ENCODE measurements at places on chromosomes 12 and 14. TPM values are rescaled to one million over a fixed set of nuclear protein-coding genes. Genes with fewer than 3 reads are reported as not detected.

The SLC6A15 gene
- not detected for total RNA-seq

The CMA1 gene
- total RNA-seq, result not detected

The NDUFA12 gene
- total RNA-seq, result 378 TPM

The C12orf50 gene
- total RNA-seq, result not detected

The ZNF385A gene
- total RNA-seq, result 6.7 TPM

The TMCC3 gene
- 4.7 TPM for total RNA-seq

DNA sequence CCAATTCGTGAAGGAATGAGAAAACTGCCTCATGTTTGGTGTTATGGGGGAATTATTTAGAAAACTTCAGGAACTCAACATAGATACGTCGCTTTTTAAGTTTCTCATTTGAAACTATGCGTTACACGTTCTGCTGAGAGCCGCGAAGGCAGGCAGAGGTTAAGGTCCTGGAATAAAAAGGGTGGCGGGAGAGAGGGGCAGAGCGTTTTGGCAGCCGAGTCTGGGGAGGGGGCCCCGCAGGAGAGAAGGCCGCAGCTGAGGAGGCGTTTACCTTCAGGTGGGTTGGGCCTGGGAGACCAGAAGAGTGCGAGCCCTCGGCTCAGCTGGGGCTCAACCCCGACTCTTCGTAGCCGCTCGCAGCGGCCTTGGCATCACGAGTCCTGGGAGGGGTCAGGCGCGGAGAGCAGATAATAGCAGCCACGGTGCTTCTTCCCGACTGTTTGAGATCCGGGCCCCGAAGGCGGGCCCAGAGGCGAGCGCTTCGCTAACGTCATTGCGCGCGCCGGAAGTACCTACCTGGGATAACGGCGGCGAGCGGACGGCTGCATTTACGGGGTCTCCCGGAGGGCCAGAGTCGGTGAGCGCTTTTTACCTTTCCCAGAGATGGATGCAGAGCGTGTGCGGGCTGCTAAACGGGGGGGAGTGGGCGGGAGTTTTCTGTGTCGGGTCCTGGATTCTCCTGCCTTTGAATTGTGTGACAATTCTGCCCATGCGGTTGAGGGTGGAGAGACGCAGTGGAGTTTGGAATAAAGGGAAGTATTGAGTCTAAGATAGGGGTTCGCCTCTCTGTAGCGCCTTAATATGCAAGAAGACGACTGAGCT, at the start of the genes PPHLN1 and ZCRB1:
Gene PPHLN1 (plus strand): TSS at position 515 of the 822 bp plus-strand sequence. CDS start 9,736 bp downstream, outside the sequence.
Gene ZCRB1 (minus strand): TSS at position 442 of the 822 bp plus-strand sequence. CDS start 1,992 bp downstream, outside the sequence.
- H3K36me3 ChIP-seq, result no peaks in the 10 kb centered on the region
- peak within 1 kb of the TSS; percentile 74 for H3K4me3 ChIP-seq
- DNase-seq, result peak; percentile 85
- peak within 1 kb of the TSS; percentile 89 for H3K27ac ChIP-seq

- DNase-seq, result peak; percentile 92
- H3K27ac ChIP-seq, result peak within 1 kb of the TSS; percentile 84
- H3K27me3 ChIP-seq, result no peaks in the 10 kb centered on the region
- H3K36me3 ChIP-seq, result no peaks in the 10 kb centered on the region
These were observed at the start of gene C1S for GRCh38 chr12:7060353-7060954. Gene C1S (plus strand): TSS chr12:7060718. CDS start chr12:7061913, 1,195 bp downstream.

GRCh38 chr14:28515571-28515970, 251.0 kb upstream of the FOXG1 start:
- H3K27me3 ChIP-seq, result no peaks in the 10 kb centered on the region
- H3K4me1 ChIP-seq, result no peaks in the 10 kb centered on the region
- no peak overlapping the region for H3K4me3 ChIP-seq
- no peak overlapping the region for H3K27ac ChIP-seq
- no peaks in the 10 kb centered on the region for H3K36me3 ChIP-seq
- DNase-seq, result no peak

- H3K36me3 ChIP-seq, result peaks cover 2% of the 10 kb centered on the region
- DNase-seq, result no peak
- H3K4me3 ChIP-seq, result peak overlapping the region; percentile 53
- H3K4me1 ChIP-seq, result peaks cover 38% of the 10 kb centered on the region
These were observed 5.5 kb downstream of the AMN start for GRCh38 chr14:102927878-102928411.

DNA sequence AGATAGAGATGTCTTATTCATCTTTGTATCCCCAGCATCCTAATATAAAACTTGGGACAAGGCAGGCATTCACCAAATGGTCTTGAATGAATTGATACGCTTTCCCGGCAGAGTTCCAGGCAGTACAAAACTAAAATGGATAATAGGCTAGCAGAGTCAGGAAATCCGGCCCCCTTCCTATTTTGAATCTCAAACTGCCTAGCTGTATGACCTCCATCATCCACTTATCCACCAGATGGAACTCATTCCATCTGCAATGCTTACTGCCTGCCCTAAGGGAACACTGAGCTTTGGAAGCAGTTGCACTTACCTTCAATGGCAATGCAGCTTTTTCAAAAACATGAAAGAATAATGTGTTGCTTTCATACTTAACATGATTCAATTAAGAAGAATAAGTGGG, 43.4 kb downstream of the BDKRB1 start:
- no peaks in the 10 kb centered on the region for H3K27me3 ChIP-seq
- H3K27ac ChIP-seq, result no peak overlapping the region
- H3K36me3 ChIP-seq, result peaks cover 56% of the 10 kb centered on the region
- no peak for DNase-seq
- no peak overlapping the region for H3K4me3 ChIP-seq

DNA sequence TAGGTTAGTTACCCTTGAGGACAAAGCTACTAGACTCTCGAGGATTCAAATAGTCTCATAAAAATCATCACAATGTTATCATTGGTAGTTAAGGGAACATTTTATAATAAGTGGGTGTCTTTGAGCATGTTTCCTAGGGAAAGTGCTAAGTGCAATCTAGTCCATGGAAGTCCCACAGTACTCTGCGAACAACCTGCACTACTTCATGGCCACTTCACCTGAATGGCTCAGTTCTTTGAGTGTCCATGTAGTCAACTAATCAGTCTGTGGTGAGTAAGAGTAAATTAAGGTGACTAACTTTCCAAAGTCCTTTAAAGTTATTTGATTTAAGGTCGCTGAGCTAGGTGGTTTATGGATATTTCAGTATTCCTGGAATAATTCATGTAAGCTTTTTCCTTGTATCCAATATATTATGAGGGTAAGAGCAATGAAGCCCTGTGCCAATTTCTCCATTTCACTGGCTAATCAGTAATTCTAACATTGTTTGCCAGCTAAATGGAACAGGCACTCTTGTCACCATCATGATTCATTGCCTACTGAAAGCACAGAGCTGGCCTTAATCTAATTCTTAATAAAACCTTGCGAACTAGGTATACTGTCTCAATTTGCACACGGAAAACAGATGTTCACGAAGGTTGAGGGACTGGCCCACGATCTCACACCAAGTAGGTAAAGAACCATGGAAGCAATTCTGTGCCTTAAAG, 495.1 kb downstream of the APAF1 start:
- DNase-seq, result no peak
- H3K4me3 ChIP-seq, result no peak overlapping the region
- no peaks in the 10 kb centered on the region for H3K4me1 ChIP-seq
- no peaks in the 10 kb centered on the region for H3K27me3 ChIP-seq
- H3K36me3 ChIP-seq, result no peaks in the 10 kb centered on the region

GRCh38 chr14:79281244-79282152, 929.8 kb downstream of the DIO2 start:
- no peaks in the 10 kb centered on the region for H3K36me3 ChIP-seq
- DNase-seq, result no peak
- no peaks in the 10 kb centered on the region for H3K27me3 ChIP-seq
- no peak overlapping the region for H3K27ac ChIP-seq
- peak overlapping the region; percentile 11 for H3K4me3 ChIP-seq

DNA sequence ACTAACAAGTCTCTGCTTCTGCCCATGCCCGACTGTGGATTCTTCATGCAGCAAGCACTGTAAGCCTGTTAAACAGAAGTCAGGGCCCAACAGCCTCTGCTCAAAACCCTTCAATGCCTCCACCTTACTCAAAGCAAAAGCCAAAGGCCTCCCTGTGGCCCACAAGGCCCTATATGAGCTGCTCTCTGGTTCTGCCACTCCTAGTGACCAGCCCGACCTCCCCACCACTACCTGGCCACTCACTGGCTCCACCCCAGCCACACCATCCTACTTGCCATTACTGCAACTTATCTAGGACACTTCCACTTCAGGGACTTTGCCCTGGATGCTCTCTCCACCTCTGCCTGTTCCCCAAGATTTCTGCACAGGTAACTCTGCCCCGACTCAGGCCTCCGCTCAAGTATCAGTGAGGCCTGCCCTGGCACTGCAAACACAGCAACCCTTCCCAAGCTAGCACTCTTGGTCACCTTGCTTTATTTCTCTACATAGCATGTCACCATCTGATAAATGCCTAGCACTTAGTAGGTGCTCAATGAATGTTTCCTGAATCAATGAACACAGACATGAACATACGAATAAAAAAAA, 88.9 kb downstream of the ITPR2 start:
- H3K27ac ChIP-seq, result no peak overlapping the region
- H3K4me3 ChIP-seq, result no peak overlapping the region
- no peaks in the 10 kb centered on the region for H3K4me1 ChIP-seq
- DNase-seq, result no peak

GRCh38 chr14:100532906-100533655, 54.1 kb downstream of the BEGAIN start:
- H3K4me1 ChIP-seq, result peaks cover 13% of the 10 kb centered on the region
- H3K4me3 ChIP-seq, result no peak overlapping the region

DNA sequence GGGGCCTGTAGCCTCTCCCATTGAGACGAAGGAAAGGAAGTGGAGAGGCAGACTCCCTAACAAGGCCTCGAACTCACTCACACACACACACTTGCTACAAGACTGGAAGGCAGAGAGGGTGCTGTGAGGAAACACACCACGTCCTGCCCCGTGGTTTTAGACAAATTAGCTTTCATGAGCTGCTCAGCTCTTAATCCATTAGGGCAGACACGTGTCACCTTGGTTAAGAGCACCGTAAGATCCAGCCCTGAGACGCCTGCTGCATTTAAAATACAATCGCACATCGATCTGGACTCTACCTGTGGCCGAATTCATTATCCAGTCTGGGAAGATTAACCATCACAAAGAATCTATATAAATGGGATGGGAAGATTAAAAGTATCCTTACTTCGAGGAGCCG, 72.0 kb downstream of the RIMBP2 start:
- no peaks in the 10 kb centered on the region for H3K4me1 ChIP-seq
- no peak overlapping the region for H3K4me3 ChIP-seq
- no peaks in the 10 kb centered on the region for H3K27me3 ChIP-seq
- H3K27ac ChIP-seq, result no peak overlapping the region
- no peaks in the 10 kb centered on the region for H3K36me3 ChIP-seq
- DNase-seq, result no peak

GRCh38 chr12:26696048-26696612, 136.9 kb downstream of the ITPR2 start:
- no peaks in the 10 kb centered on the region for H3K4me1 ChIP-seq
- H3K27me3 ChIP-seq, result no peaks in the 10 kb centered on the region
- no peak overlapping the region for H3K27ac ChIP-seq
- DNase-seq, result no peak
- no peak overlapping the region for H3K4me3 ChIP-seq

- peak within 1 kb of the TSS; percentile 65 for H3K4me3 ChIP-seq
- no peak within 1 kb of the TSS for H3K27ac ChIP-seq
- H3K4me1 ChIP-seq, result peaks cover 18% of the 10 kb centered on the region
- H3K36me3 ChIP-seq, result no peaks in the 10 kb centered on the region
These were observed at the start of gene BRI3BP for GRCh38 chr12:124993626-124994436. Gene BRI3BP (plus strand): TSS chr12:124993645. CDS start chr12:124993791, 146 bp downstream.

GRCh38 chr14:61963926-61964325, 201.7 kb downstream of the SNAPC1 start:
- H3K4me1 ChIP-seq, result no peaks in the 10 kb centered on the region
- no peak overlapping the region for H3K4me3 ChIP-seq
- DNase-seq, result no peak

DNA sequence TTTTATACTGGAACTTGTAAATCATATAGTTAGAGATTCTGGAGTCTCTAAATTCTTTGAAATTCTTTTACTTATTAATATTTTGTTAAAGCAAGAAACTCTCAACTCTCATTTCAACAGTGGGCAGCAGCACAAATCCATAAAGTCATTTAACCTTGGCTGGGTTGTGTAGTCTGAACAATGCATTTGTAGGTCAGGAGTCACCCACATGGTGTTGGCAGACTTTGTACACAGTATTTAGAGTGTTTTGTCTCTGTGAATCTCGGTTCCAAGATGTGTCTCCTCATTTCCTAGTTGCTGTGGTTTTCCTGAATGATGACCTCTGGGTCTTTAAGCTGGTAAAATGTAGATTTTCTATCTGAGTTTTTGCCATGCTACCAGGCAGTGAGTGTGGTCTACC, 20.8 kb upstream of the STRAP start:
- H3K4me3 ChIP-seq, result no peak overlapping the region
- no peaks in the 10 kb centered on the region for H3K36me3 ChIP-seq
- no peak overlapping the region for H3K27ac ChIP-seq
- H3K4me1 ChIP-seq, result no peaks in the 10 kb centered on the region

GRCh38 chr12:40145896-40146295, 40.0 kb upstream of the SLC2A13 start:
- H3K27ac ChIP-seq, result no peak overlapping the region
- no peak overlapping the region for H3K4me3 ChIP-seq
- H3K36me3 ChIP-seq, result no peaks in the 10 kb centered on the region

DNA sequence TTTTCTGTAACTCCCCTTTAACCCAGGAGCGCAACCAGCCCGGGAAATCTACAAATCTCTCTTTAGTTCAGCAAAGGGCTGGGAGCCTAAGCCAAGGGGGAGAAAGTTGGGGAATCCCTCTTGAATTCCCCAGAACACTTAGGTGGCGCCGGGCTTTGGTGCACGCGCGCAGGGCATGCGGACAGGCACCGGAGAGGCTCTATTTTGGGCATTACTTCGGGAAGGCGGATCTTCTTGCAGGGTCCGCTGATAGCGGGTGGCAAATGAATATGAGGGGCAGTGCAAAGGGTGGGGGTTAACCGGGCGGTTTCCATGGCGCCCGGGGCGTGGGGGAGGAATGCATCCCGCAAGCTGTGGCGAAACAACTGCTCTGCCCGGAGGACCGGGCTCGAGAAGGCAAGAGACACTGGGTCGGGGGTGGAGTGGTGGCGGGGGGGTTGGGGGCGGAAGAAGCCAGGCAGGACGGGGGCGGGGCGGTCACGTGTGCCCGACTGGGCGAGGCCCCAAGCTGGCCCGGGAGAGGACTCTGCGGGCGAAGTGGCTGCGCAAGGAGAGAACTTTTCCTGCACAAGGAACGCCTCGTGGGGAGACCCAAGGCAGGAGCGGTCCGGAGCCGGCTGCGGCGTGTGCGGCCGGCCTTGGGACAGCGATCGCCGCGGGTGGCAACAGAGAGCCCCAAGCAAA, at the start of gene FLVCR2:
Gene FLVCR2 (plus strand): TSS at position 519 of the 684 bp plus-strand sequence. CDS start 353 bp downstream, outside the sequence.
- H3K4me3 ChIP-seq, result peak within 1 kb of the TSS; percentile 62
- no peaks in the 10 kb centered on the region for H3K27me3 ChIP-seq
- peak; percentile 87 for DNase-seq
- peak within 1 kb of the TSS; percentile 82 for H3K27ac ChIP-seq

GRCh38 chr12:16074894-16075293, 163.8 kb downstream of the DERA start:
- H3K4me3 ChIP-seq, result no peak overlapping the region
- DNase-seq, result no peak
- H3K36me3 ChIP-seq, result no peaks in the 10 kb centered on the region
- H3K27ac ChIP-seq, result no peak overlapping the region
- H3K27me3 ChIP-seq, result no peaks in the 10 kb centered on the region

GRCh38 chr12:79674629-79675028, 16.1 kb downstream of the PAWR start:
- DNase-seq, result no peak
- H3K4me3 ChIP-seq, result no peak overlapping the region
- peaks cover 9% of the 10 kb centered on the region for H3K4me1 ChIP-seq
- no peak overlapping the region for H3K27ac ChIP-seq
- no peaks in the 10 kb centered on the region for H3K36me3 ChIP-seq

GRCh38 chr12:98696036-98696646, 51.1 kb downstream of the APAF1 start:
- H3K4me1 ChIP-seq, result no peaks in the 10 kb centered on the region
- H3K36me3 ChIP-seq, result no peaks in the 10 kb centered on the region
- no peak overlapping the region for H3K4me3 ChIP-seq
- no peaks in the 10 kb centered on the region for H3K27me3 ChIP-seq
- no peak overlapping the region for H3K27ac ChIP-seq

Measured in right atrium auricular region (tissue), 2 donors.